ENCODE measurements at places on chromosomes 7 and 10.

DNA sequence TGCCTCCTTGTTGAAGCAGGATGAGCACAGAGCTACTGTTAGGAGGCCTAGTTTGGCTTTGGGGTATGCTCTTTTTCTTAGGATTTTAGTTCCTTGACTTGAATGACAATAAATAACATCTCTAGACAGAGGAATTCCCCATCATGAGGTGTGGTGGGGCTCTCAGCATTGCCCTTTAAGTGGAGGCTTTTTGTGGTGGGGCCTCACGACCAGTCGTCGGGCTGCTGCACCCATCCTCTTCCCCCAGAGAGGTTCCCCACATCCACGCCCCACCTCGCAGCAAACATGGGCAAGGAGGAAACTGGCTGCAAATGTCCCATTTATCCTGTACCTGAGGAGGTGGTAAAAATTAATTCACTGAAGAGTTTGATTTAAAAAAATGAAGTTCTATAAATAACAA, 36.1 kb upstream of the TARP start:
- no peak for DNase-seq

DNA sequence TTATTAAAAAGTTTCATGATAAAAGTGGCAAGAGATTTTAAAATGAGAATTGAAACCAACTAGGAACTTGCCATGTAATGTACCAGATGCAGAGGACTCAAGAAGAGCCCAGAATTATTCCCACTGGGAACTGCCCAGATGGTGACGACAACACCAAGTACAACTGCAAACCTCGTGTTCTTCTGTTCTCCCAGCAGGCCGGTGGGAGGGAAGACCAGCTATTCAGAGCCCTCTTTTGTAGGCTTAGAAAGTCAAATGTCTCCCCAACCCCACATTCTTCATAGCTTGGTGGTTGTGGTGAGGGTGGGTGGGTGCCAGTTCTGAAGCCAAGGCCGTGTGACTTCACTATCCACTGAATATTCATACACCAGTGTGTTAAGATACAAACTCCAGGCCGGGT, 54.3 kb upstream of the ITGB1 start:
- no peak for DNase-seq

- no peak for DNase-seq
Observed at GRCh38 chr7:95041031-95041430, 133.6 kb downstream of the PPP1R9A start.

- DNase-seq, result no peak
Observed at GRCh38 chr7:50264908-50265307, 39.6 kb upstream of the IKZF1 start.

DNA sequence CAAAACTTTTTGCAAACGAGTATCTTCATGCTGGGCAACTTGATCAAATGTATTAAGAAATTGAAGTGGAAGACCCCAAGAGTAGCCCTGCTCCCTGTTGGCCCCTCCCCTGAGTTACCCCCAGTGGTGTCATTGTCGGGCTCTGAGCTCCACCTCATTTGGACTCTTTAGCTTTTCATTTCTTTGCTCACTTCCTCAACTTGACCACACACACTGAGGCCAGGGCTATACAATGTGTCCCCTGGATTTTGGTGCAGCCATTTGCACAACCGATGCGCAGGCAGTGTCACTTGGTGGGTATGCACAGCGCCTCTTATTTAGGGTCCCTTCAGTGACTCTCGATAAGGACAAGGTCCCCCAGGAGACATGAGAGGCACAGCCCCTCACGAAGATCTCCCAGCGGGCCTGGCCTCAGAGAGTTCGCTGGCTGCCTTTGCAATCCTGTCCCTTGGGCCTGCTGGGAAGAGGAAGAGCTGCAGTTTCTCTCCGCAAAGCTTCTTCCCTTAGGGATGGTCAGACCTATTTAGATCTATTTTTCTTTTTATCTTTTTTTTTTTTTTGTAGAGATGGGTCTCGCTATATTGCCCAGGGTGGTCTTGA, 2.5 kb upstream of the MUC3A start:
- no peak for DNase-seq

DNA sequence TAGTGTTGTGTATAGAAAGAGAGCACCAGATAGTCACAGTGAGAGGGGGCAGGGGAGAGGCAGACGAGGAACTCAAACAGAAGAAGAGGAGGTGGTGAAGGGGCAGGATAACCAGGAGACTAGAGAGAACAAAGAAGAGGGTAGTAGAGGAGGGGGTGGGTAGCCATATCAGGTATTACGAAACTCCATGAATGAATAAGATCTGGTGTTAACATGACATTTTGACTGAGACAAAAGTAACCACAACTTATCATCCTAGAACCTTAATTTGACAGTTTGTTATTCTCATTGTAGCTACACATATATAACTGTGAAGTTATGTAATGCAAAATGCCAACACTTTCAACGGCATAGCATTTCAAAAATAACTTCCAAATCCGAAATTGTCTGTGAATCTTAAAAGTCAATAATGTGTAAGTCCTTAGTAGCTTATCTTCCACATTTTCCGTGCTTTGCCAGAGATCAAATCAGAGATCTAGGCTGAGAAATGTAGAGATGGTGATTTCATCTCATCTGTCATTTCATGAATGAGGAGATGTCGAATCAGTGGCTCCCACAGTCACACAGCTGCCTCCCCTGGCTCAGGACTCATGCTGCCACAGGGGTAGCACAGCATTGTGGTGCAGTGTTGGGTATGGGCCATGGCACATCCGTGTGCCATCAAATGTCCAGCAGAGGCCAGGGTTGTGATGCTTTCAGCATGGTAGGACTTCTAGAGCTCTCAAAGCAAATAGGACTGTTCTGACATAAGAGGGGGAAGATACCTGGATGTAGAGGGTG, 202.1 kb downstream of the HECW1 start:
- DNase-seq, result no peak

GRCh38 chr10:78028438-78029268, 662 bp downstream of the POLR3A start:
- peak; percentile 43 for DNase-seq

DNA sequence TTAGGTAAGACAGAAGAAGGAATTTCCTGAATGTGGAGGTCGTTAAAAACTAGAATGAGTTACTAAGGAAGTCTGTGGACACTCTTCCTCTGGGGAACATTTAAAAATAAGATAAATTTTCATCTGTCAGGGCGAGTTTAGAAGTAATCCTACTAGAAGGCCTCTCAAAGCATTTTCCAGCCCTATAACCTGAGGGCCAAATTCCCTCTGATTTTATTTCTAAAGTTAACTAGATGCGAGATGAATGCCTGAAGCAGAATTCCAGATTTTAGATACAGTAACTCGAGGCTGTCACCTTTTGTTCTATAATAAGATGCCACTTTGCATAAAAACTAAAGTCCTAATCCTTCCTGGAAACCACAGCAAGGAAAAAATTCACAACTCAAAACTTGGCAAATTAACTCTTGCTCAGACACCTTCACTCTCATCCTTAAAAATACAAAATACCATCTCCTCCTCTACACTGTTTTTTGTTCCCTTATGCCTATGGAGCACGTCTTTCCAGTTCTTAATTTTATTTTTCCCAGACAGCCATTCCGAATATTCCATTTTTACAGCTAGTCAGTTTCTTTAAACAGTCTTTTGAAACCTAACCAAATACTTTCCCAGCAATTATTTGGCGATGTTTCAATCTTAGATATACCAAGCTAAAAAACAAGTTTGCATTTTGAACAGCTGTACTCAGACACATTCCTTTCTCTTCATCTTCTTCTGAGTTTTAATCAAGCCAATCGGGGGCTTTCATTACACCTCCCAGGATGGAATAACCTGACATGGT, 420.7 kb upstream of the NFE2L3 start:
- DNase-seq, result no peak

DNA sequence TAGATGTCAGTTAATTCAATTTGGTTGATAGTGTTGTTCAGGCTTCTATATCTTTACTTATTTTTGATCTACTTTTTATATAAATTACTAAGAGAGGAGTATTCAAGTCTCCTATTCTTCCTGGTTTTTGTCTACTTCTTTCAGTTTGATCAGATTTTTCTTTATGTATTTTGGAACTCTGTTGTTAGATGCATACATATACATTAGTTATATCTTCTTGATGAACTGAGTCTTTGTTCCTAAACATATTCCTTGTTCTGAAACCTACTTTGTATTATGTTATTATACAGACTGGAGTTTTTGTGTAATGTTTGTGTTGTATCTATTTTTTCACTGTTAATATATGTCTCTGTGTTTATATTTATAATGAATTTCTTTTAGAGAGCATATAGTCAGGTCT, 118.8 kb downstream of the LRMDA start:
- DNase-seq, result no peak

- no peak for DNase-seq
Observed at GRCh38 chr10:66836057-66836456, 89.8 kb upstream of the LRRTM3 start.

DNA sequence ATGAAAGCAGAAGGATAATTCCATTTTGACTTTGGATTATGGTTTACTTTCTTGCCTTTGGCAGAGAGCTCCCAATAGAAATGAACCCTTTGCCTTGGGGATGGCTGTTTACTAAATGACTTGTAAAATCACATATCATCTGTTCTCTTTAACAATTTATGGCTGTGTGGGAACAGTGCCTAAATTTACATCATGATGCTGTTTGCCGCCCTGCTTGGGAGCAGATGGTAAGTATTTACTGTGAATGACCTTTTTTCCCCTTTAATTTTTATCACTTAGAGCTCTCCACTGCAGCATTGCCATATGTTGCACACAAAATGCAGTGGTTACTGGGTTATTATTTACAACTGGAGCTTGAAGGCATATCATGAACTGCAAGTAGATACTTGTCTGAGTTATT, 13.4 kb downstream of the HEPACAM2 start:
- DNase-seq, result no peak

- DNase-seq, result no peak
Observed at GRCh38 chr7:87878208-87878735, 2.0 kb downstream of the DBF4 start.

- DNase-seq, result no peak
Observed at GRCh38 chr7:112891698-112892097, 101.5 kb upstream of the TMEM168 start.

DNA sequence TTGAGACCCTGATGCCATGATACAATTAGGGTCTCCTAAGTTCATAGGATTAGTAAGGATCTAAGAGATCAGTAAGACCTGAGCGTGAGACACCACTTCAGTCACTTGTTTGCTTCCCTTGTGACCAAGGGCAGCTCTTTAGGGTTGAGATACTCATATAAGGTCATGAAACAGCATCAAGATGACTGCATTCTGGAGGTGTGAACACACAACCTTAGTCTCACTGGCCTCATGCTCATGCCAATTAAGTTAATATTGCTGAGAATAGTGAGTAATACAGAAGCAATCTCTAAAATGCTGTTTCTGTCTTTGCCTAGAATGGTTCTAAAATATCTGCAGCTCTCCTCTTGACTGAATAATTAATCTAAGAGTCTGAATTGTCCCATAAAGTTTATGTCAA, 39.6 kb upstream of the KLHL7 start:
- DNase-seq, result no peak

- no peak for DNase-seq
Observed at GRCh38 chr10:21080261-21080660, 183.2 kb upstream of the NEBL start.

- DNase-seq, result no peak
Observed at GRCh38 chr10:112950714-112951358, 789 bp downstream of the TCF7L2 start.

DNA sequence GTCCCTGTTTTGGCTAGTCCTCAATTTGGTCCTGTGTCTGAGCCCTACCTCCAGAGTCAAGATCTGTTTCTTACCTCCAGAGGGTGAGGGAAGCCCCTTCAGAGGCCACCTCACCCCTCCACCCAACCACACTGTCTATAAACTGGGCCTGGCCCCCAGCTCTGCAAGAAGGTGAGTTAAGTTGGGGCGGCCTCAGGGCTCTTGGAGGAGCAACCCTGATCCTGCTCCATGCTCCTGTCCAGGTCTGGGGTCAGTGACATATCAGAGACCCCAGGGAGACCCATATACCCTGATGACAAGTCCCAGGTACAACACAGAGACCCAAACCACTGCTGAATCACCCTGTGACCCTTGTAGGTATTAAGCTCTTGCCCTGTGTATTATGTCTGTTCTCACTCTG, 69.5 kb downstream of the MYL10 start:
- no peak for DNase-seq

GRCh38 chr10:12780634-12781601, 220.6 kb downstream of the CCDC3 start:
- DNase-seq, result no peak

- DNase-seq, result no peak
Observed at GRCh38 chr7:105980645-105981396, 17.8 kb downstream of the CDHR3 start.
